ENCODE measurements at places on chromosomes 12 and 14.

GRCh38 chr12:53493610-53494391, 5.5 kb downstream of the MAP3K12 start:
- no peak for DNase-seq

DNA sequence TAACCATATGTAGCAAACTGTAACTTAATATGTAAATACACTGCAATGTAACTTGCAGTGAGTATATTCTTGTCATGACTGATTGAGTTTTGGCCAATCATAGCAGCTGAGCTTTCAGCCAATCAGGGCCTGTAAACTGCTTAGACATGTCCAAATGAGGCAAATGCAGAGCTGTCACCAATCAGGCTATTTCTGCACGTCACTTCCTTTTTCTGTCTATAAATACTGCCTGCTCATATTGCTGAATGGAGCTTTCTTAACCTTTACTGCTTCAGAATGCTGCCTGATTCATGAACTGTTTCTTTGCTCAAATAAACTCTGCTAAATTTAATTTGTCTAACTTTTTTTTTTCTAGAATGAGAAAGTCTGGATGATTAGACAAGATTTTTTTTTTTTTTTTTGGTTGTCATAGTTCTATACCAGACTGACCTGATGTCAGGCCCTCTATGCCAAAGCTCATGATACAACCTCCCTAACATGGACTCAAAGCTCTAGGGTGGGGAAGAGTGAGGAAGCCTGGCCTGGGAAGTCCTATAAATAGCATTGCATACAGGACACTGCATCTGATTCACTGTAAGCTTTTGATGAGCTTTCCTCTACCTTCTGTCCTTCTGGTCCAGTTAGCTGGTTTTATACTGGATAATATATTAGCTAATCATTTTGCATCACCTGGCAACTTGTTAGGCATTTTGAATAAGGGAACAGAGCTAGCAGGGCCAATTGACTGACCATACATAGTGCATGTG, 12.0 kb downstream of the MGP start:
- DNase-seq = no peak

- DNase-seq = peak; percentile 88
These were observed 165.5 kb upstream of the PLXNC1 start for GRCh38 chr12:93982771-93983315.

DNA sequence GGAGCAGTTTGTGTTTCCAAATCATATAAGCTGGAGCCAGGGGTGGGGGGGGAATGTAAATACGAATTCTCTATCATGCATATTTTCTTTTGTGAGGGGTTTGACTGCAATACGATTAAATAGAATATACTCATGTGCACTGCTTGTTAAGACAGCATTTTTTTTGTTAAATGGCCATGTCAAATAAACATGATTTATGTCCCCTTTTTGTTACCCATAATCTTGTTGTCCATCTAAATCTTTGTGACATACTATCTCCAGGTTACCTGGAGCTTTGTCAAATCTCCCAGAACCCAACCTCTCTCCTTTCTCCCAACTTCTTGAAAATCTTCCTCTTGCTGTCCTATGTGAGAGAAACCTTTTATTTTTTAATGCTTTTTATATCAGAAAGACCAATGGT, 233.1 kb downstream of the SLC25A21 start:
- no peak for DNase-seq

DNA sequence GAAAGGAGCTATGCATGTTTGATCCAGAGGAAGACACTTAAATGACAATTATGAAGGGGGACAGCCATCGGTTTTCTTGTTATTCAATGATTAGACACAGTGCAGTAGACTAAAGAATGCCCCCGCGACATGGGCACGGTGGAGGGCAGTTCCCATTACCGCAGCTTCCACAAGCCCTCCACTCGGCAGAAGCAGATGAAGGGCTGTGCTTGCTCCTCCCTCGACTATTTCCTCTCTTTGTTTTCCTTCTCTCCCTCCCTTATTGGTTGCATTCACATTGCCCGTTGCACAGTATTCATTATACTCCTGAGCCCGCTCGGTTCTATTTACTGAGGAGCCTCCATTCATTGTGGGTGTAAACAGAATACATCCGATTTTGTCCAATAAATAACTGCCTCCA, 138.8 kb upstream of the RASSF8 start:
- no peak for DNase-seq

DNA sequence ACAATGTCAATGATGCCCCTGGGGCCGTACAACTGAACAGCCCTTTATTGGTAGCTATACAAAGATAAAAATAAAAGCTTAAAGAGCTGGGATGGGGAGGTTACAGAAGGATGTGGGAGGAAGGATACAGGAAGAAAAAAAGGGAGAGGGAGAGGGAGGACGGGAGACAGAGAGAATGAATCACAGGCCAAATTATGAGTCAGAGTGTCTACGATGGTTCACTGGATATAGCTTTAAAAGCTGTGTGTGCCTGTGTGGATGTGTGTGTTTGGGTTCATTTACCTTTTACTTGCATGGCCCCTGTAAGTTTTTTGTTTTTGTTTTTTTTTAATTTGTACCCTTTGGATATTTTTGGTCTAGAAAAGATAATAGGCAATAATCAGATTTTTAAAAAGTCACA, 111.9 kb downstream of the CCDC60 start:
- DNase-seq = no peak

GRCh38 chr14:95409477-95410272, 90.0 kb upstream of the CLMN start:
- no peak for DNase-seq

- no peak for DNase-seq
These were observed 15.3 kb upstream of the BDKRB2 start for GRCh38 chr14:96189281-96189711.

- DNase-seq = no peak
These were observed 4.7 kb upstream of the COCH start for GRCh38 chr14:30869551-30870155.

- no peak for DNase-seq
These were observed 12.0 kb upstream of the CRY1 start for GRCh38 chr12:107105410-107105703.

DNA sequence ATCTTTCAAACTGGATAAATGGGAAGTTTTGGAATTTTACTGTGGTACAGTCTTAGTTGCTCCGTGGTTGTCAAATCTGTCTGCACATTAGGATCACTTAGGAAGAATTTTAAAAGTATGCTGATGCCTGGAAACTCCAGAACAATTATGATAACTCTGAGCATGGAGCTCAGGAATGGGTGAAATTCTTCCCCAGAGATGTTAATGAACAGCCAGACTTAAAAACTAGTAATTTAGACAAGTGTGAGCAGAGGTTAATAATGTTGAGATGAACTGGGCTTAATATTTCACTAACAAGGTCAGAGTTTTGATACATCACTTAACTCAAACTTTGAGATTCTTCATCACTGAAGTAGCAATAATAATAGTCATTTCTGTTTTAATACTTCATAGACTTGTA, 94.5 kb downstream of the NTS start:
- no peak for DNase-seq

- no peak for DNase-seq
These were observed 1.1 kb downstream of the KITLG start for GRCh38 chr12:88579161-88579517.

GRCh38 chr14:90604356-90604755, 207.5 kb downstream of the CALM1 start:
- DNase-seq = no peak

GRCh38 chr14:54976316-54976715, 50.6 kb downstream of the WDHD1 start:
- DNase-seq = no peak

GRCh38 chr14:54532111-54533012, 22.7 kb downstream of the CGRRF1 start:
- DNase-seq = no peak

DNA sequence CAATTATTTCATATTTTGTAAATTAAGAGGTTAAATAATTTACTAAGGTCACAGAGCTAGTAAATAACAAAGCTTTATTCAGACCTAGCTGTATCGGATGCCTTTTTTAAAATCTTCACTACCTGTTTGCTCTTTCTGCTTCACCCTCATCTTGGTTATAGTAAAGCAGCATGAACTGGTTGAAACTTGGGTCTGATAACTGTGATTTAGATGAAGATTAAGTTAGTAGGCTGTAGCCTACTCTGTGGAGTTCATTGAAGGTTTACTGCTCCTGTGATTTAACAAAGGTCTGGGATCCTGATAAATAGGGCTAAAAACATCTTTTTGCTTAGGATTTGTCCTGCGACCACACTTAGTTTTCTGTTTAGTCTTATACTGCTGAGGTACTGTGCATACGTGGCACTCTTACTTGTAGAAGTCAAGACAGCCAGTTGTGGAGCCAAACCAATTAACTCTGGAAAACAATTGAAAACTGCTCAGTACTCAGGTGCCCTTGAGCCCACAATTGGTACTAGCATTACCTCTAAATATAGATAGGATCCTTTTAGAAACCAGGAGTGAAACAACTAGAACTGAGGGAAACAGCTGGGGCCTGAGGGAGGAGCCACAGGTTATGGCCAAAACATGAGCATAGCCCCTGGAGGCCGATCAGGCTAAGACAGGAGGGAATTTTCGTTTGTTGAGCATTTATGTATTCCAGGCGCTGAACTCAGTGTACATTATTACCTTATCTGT, 2.3 kb downstream of the SPATS2 start:
- peak; percentile 26 for DNase-seq

DNA sequence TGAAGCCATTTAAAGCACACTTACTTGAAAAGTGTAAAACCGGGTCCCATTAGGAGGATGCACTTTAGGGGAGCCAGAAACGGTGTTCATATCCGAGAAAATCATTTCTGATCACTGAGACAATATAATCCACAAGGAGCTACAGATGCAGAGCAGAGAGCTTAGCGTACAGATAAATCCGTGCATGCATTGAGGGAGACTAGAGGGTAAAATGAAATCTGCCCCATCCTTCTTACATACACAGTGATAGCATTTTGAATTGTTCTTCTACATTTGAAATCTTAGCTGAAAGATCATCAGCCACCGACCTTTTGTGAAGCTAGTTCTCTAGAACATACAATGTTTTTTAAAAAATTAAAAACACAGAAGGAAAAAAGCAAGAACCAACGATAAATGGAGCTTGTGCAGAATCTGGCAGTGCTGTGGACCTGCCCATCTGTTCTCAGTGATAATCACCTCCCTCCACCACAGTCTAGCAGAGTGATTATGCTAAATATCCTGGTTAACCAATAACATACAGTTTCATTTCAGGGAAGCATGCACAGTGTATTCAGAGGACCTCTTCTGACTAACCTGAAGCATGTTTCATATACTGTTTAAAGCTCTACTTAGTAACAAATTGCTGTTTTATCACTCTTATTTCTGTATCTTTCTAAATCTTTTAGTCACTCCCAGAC, 161.1 kb downstream of the PPFIA2 start:
- no peak for DNase-seq
